ENCODE measurements at places on chromosomes 3 and 15.
A peak's percentile ranks its signal among the peaks of the same experiment; 100 is the strongest.

DNA sequence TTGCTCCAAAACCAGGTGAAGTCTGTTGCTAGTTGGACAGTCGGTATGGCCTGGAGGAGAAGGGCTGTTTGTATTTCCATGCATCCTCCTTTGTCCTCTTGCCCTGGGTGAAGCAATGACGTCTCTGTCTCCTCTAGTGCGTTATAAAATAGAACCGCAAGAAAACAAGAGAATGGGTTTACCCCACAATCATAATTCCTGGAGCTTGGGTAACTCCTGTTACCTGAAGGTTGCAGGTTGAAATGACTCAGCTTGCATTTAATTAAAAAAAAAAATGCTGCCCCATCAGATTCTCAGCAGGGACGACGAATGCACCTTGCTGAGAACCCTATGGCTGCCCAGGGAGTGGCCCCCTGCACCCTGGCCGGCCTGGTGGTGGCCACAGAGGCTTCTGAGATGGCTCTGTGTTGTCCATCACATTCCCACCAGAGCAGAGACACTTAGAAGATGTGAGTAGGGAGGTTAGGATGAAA, 228.2 kb upstream of the BHLHE40 start:
- peak; percentile 39 for DNase-seq

- no peak for DNase-seq
These were observed 100.6 kb downstream of the DCLK3 start for GRCh38 chr3:36663666-36664291.

DNA sequence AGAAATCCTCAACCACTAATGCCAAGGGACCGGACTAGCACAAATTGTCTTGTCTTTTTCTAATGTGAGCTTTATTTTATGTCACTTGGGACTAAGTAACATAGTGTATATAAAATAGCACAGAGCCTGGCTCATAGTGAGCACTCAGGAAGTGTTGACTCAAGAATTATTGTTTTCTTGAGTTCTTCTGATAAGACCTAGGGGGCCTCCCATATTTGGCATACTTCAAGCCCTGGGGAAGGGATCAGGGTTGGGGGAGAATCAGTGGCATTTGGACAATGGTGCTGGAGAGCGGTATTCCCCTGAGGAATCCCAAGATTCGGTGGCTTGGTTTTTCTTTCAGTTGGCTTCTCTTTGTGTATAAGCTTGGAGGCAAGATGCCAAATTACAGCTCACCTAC, 19.4 kb downstream of the ZNF80 start:
- DNase-seq = no peak

- DNase-seq = no peak
These were observed 405.3 kb upstream of the SUCLG2 start for GRCh38 chr3:68059628-68060152.

- DNase-seq = no peak
These were observed 936.2 kb downstream of the ROBO2 start for GRCh38 chr3:77976079-77976478.

- DNase-seq = no peak
These were observed 106.5 kb downstream of the DLG1 start for GRCh38 chr3:197191897-197192296.

DNA sequence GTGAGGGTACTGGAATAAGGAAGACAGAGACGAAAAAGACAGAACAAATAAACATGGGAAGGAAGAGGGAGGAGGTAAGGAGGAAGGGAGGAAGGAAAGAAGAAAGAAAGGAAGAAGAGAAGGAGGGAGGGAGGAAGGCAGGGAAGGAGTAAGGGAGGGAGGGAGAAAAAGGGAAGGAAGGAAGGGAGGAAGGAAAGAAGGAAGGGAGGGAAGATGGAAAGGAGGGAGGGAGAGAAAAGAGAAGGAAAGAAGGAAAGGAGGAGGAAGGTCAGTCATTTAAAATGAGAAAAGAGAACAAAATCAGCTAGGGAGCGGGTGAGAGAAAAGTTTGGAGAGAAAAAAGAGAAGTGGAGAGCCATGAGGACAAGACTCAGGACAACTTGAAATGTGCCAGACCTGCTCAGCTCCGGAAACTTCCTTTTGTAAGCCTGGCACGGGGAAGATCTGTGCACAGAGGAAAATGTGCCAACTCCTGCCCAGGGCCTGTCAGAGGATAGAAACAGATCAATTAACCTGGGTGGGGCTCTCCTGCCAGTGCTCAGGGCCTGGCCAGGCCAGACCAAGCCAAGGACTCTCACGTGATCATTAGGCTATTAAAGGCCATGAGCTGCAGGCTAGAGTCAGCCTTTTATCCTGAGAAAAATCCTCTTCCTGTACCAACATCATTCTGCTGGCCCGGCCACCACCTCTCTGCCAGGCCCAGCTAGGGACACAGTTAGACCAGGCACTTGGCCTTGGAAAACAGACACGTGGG, 50.1 kb upstream of the BCL6 start:
- DNase-seq = no peak

DNA sequence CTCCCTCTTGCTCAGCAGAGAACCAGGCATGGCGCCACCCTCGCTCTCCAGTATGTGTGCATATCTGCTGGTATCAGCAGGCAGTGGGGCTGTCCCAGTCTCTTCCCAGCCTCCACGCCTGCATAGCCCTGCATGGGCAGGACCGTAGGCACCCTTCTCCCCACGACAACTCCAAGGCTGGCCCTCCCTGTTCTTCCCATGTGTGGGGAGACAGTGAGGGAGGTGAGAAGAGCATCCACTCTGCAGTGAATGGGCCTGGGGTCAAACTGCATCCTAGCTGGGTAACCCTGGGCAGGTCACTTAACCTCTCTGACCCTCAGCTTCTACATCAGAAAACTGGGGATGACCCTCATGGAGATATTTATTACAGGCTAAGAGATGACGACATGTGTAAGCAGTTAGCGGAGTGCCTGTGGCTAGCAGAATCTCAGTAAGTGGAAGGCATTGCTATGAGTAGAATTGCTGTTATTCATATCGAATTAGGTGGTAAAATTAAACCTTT, 13.3 kb upstream of the SSUH2 start:
- DNase-seq = no peak

- peak; percentile 83 for DNase-seq
These were observed 770 bp downstream of the TBC1D5 start for GRCh38 chr3:17741621-17742101.

GRCh38 chr15:82663186-82663600, 16.0 kb upstream of the CPEB1 start:
- DNase-seq = peak; percentile 14

DNA sequence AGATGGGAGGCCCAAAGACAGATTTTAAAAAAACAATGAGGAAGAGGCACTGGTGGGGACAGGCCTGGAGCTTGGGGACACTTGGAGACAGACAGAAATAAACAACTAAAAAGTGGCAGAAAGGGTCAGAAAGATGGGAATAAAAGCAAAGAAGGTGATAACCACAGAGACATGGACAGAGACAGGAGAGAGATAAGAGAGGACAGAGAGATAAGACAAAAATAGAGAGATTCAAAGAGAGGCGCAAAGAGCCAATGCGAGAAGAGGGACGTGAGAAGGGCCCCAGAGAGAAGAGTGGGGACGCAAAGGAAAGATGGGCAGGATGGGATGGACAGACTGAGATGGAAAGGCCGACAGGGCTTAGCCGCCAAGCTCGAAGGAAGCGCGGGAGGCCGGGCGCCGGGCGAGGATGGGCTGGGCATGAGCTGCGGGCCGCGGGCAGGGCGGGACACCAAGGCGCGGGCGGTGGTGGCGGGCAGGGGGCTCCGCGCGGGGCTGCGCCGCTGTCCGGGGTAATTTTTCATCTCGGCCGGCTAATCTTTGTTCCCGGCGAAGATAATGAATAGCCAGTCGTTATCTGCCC, 3.1 kb upstream of the GATA2 start:
- DNase-seq = no peak

- DNase-seq = no peak
These were observed 96.5 kb downstream of the FLNB start for GRCh38 chr3:58104712-58105111.

GRCh38 chr3:188361888-188362287, 207.9 kb downstream of the LPP start:
- no peak for DNase-seq

GRCh38 chr15:95266451-95267061, 1035.2 kb downstream of the MCTP2 start:
- DNase-seq = no peak

- no peak for DNase-seq
These were observed 167.3 kb upstream of the NDN start for GRCh38 chr15:23854203-23854911.

All from SW480 (cell line).